ENCODE measurements at places on chromosomes 11 and 22.
A peak's percentile ranks its signal among the peaks of the same experiment; 100 is the strongest.

DNA sequence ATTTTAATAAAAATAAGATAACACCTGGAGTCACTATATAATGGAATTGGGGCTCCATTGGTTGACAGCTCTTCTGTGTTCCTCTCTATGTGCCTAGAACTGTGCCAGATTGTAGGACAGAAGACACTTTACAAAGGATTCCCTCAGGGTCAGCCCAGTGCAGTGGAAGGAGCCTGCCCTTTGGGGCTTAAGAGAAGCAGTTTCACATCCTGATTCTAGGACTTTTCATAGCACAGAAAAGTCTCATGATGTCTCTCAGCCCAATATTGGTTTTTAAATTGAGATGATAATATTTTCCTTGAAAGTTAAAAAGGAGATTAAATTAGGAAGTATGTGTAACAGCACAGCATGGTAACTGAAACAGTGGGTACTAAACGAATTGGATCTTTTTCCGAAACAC, 7.1 kb downstream of the PLAAT4 start:
- no peak for DNase-seq

DNA sequence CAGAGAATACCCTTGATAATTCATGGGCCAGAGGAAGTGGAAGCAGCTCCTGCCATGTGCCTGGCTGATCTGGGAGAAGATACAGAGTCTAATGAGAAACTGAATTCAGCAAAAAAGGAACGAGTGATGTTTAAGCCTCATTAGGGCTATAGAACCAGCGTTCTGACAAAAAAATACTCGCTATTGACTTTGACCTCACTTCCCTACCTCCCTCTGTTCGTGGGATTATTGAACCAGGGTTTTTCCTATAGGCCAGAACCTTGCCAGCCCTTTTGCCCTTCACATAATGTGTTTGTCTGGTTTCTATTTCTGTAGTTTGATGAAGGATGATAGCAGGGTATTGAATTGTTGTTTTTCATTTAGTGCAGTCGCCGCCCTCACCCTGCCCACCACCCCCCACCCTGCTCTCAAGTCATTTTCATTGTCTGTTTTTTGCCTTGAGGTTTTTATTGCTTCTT, 7.6 kb upstream of the RBFOX2 start:
- DNase-seq, result no peak

DNA sequence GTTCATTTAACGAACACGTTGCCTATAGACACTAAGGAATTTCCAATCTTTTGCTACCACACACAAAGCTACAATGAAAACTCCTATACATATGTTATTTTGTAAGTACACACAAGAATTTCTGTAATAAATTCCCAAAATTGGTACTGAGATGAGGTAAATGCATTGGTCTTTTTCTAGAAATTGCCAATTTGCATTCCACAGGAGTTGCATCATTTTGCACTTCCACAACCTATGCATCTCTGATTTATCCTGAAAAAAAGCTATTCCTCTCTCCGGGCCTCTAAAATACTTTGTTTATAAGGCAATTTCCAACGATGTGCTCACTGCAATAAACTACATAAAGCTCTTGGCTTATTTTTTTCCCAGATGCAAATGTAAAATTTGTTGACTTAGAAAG, 24.9 kb downstream of the IMMP1L start:
- peak; percentile 28 for DNase-seq

- DNase-seq, result no peak
These were observed 534.4 kb downstream of the MN1 start for GRCh38 chr22:27267145-27267544.

GRCh38 chr11:61114913-61115312, 12.6 kb downstream of the CD5 start:
- no peak for DNase-seq

- no peak for DNase-seq
These were observed 91.8 kb downstream of the TBC1D22A start for GRCh38 chr22:46854125-46854870.

DNA sequence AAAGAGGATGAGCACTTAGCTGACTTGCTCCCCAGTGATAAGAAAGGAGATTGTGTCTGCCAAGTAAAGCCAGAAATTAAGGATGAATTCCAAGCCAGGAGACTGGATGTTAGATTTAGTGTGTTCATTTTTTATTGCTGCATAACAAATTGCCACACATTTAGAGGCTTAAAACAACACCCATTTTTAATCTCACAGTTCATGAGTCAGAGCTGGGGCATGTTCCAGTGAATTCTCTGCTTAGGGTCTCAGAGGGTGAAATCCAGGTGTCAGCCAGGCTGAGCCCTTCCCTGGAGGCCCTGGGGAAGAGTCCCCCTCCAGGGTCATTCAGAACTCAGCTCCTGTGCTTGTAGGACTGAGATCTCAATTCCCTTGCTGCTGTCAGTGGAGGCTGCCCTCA, 352.8 kb downstream of the BUD13 start:
- DNase-seq, result no peak

- no peak for DNase-seq
These were observed 28.6 kb upstream of the PANX2 start for GRCh38 chr22:50141891-50142363.

- DNase-seq, result no peak
These were observed 132.6 kb upstream of the HSD17B12 start for GRCh38 chr11:43547889-43548381.

- peak; percentile 35 for DNase-seq
These were observed 719 bp downstream of the TALDO1 start for GRCh38 chr11:748007-748359.

- no peak for DNase-seq
These were observed 66.2 kb downstream of the CCDC81 start for GRCh38 chr11:86440843-86441242.

GRCh38 chr11:62428871-62429560, 10.2 kb downstream of the SCGB1A1 start:
- no peak for DNase-seq

- no peak for DNase-seq
These were observed 53.5 kb downstream of the ENDOD1 start for GRCh38 chr11:95143106-95143681.

GRCh38 chr22:21642584-21643448, 714 bp downstream of the SDF2L1 start:
- peak; percentile 69 for DNase-seq

GRCh38 chr11:119389611-119390254, 8.2 kb upstream of the USP2 start:
- DNase-seq, result no peak

DNA sequence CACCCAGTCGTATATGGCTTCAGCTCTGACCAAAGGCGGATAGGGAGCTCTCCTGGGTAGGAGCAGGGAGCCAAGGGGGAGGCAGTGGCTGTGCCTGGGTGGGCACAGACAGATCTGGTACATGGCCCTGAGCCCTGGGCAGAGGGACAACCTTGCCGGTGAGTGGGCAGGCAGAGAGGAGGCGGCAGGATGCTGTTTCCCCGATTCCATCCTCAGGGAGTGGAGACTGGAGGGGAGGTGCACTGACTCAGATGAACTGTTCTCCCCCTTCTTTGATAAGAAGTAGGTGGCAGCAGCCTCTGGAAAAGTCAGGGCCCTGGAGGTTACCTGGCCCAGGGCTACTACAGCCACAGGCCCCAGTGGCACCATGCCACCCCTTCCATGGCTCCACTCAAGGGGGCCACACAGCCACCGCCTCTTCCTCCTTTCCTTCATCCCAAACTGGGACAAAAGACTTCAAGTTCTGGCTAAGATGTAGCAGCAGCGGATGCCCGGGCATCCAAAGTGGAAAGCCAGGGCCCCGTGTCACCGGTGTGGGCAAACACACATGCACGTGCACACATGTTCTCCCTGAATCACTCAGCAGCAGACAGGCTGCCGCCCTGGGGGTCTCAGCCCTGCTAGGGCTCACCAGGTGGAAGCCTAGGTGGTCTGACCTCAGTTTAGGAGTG, 13.4 kb downstream of the CXCR5 start:
- no peak for DNase-seq

Measured in EL (cell line).